CD8-positive, alpha-beta memory T cell (primary cell): ENCODE measurements at places on chromosomes 4 and X. TPM values are rescaled to one million over a fixed set of nuclear protein-coding genes. Genes with fewer than 3 reads are reported as not detected.

MAGEB2 gene
- total RNA-seq: not detected

TMEM255A gene
- not detected for total RNA-seq

DNA sequence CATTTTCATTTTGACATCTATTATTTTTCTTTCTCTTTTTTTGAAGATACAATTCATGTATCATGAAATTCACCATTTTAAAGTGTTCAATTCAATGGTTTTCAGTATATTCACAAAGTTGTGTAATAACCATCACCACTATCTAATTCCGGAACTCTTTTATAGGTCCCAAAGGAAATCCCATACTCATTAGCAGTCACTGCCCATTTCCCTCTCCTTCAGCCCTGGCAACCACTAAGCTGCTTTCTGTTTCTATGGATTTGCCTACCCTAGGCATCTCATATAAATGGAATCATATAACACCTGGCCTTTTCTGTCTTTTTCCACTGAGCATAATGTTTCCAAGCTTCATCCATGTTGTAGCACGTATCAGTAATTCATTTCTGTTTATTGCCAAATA lies 3.2 kb upstream of the FGF2 start:
- DNase-seq: no peak

GRCh38 chr4:153028535-153028934 lies 92.4 kb downstream of the FHDC1 start:
- DNase-seq: no peak

DTHD1 gene
- 3.3 TPM for total RNA-seq

- no peak for DNase-seq
These were observed 54.7 kb downstream of the DKK2 start for GRCh38 chr4:106981431-106981830.
